Colonic mucosa (tissue), 4 donors: ENCODE measurements at places on chromosomes 11 and 22.

GRCh38 chr22:42797011-42797410, 60.1 kb downstream of the ARFGAP3 start:
- DNase-seq: no peak

- no peak for DNase-seq
Observed at GRCh38 chr11:22006901-22007300, 186.0 kb upstream of the ANO5 start.

- DNase-seq: no peak
Observed at GRCh38 chr11:75264356-75264755, 23.8 kb downstream of the TPBGL start.

DNA sequence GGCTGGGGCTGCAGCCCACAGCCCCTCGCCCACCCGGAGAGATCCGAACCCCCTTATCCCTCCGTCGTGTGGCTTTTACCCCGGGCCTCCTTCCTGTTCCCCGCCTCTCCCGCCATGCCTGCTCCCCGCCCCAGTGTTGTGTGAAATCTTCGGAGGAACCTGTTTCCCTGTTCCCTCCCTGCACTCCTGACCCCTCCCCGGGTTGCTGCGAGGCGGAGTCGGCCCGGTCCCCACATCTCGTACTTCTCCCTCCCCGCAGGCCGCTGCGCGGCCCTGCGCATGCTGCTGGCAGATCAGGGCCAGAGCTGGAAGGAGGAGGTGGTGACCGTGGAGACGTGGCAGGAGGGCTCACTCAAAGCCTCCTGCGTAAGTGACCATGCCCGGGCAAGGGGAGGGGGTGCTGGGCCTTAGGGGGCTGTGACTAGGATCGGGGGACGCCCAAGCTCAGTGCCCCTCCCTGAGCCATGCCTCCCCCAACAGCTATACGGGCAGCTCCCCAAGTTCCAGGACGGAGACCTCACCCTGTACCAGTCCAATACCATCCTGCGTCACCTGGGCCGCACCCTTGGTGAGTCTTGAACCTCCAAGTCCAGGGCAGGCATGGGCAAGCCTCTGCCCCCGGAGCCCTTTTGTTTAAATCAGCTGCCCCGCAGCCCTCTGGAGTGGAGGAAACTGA, 731 bp downstream of the GSTP1 start:
- peak; percentile 88 for DNase-seq

DNA sequence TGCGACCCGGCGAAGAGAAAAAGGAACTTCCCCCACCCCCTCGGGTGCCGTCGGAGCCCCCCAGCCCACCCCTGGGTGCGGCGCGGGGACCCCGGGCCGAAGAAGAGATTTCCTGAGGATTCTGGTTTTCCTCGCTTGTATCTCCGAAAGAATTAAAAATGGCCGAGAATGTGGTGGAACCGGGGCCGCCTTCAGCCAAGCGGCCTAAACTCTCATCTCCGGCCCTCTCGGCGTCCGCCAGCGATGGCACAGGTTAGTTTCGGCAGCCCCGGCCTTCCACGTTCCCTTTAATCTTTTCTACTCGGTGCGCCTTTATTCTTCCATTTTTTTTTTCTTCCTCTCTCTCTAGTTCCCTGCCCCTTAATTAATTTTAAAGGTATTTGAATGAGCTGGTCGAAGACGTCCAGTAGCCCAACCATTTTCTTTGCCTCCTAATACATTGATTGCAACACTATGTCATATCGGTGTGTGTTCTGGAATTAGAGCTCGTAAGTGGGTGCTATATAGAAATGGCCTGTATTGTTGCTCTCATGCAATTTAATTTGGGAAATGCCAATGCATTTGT, 537 bp downstream of the EP300 start:
- peak; percentile 44 for DNase-seq
